ENCODE measurements at places on chromosomes 2 and 18.

- no peak for DNase-seq
Observed at GRCh38 chr2:74406035-74406434, 15.4 kb downstream of the C2orf81 start.

- no peak for DNase-seq
Observed at GRCh38 chr2:67259556-67260342, 137.4 kb upstream of the ETAA1 start.

GRCh38 chr2:99695944-99696253 lies 206.1 kb upstream of the REV1 start:
- DNase-seq = no peak

GRCh38 chr18:71115261-71115660 lies 826.4 kb downstream of the SOCS6 start:
- DNase-seq = no peak

DNA sequence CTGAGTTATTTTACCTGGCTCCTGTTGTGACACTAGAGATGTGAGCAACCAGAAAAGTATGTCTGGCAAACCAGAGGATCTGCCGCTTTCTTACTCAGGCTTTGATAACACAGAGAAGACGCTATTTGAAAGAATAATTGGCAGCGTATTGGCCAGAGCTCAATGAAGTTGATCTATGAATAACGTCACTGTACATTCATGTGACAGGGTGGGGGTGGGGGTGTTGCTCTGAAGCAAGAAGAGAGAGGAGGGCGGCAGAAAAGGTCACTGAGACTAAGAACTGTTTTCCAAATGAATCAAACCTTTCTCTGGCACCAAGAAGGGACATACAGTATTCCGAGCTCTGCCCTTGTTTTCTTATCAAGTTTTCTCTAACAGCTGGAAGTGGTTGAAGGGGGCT lies 1.7 kb upstream of the ONECUT2 start:
- no peak for DNase-seq

GRCh38 chr2:61535449-61535848 lies 2.7 kb downstream of the XPO1 start:
- no peak for DNase-seq

GRCh38 chr2:121634354-121635307 lies 14.6 kb downstream of the CLASP1 start:
- DNase-seq = no peak

- DNase-seq = no peak
Observed at GRCh38 chr2:64092502-64092901, 51.7 kb downstream of the PELI1 start.

DNA sequence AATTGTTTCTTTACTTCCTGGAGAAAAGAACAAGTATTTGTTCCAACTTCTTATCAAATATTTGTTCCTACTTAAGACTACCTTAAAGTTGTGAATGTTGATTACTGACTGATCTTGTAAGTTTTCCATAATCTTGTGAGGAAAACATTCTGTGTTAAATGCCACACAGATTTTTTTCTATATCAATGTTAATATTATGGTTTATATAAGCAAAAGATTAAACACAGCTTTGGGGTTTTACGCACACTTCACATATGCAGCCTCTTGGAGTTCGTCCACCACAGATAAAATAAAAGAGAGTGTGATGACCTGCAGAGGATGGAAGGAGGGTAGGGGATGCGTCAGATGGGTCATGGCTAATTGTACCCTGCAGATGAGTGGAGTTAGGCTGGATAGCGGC lies 780.0 kb upstream of the SALL3 start:
- no peak for DNase-seq

GRCh38 chr2:195312662-195313061 lies 344.4 kb upstream of the SLC39A10 start:
- DNase-seq = no peak

DNA sequence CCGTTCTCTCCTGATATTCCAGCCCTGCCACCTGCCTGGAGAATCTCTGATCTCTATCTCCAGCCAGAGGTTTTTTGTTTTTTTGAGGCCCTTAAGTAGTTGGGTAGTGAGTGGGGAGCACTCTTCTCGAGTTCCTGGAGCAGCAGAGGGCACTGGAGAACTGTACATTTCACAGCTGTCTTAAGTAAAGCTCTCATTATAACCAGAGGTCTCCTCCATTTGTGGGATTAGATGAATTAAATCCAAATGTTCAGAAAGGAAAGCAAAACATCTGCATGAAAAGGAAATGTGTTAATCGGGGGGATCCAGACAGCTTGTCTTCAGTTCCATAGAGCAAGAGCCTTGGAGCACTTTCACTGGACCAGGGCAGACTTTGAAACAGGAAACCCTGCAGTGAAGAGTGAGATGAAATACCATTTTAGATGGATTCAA lies 32.8 kb downstream of the AOX1 start:
- DNase-seq = no peak

DNA sequence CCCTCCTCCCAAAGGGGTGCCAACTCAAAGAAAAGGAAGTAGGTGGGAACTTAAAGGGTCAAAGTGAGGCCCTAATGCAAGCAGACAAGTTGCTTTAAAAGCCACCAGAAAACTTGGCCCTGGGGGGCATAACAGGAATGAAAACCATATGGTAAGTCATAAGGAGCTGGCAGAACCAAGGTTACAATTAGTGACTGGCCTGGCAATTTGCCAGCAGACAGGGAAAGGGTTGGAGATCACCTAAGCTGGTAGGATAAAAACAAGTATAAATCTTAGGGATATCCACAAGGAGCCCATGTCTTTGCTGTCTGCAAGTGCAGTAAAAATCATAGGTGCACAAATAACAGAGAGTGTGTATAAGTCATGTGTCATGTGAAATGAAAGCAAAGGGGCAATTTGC lies 256.7 kb upstream of the LRRTM4 start:
- DNase-seq = no peak

DNA sequence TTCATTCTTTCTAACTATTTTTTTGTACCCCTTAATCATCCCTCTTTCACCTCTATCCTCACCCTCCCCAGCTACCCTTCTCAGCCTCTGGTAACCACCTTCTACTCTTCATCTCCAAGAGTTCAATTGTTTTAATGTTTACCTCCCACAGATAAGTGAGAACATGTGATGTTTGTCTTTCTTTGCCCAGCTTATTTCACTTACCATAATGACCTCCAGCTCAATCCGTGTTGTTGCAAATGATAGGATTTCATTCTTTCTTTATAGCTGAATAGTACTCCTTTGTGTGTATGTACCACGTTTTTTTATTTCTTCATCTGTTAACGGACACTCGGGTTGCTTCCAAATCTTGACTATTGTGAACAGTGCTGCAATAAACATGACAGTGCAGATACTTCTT lies 22.1 kb upstream of the TMEM37 start:
- no peak for DNase-seq

GRCh38 chr2:185108588-185108987 lies 510.3 kb downstream of the ZNF804A start:
- DNase-seq = no peak

DNA sequence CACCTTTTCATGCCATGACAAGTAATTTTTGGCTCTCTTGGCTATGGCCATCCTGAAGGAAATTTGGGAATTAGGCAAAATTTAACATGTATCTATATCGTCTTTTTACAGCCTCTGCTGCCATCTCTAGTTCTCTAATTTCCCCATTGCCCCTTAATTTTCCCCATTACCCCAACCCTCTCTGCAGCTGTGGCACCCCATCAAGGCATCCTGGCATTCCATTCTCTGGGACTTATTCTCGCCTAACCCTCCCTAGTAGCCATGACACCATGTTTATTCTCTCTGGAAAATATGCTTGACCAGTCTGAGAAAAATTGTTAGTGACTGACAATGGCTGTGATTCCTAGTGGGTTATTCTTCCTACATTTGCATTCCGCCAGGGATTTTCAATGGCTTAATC lies 43.9 kb upstream of the GLS start:
- no peak for DNase-seq

GRCh38 chr2:144943986-144944385 lies 424.1 kb upstream of the ZEB2 start:
- DNase-seq = no peak

Measured in stimulated activated CD8-positive, alpha-beta memory T cell treated with anti-CD3 and anti-CD28 coated beads, Interleukin-2, amount 100 ng/mL, for 1 hour (primary cell).